ENCODE measurements at places on chromosomes 5 and 9.

DNA sequence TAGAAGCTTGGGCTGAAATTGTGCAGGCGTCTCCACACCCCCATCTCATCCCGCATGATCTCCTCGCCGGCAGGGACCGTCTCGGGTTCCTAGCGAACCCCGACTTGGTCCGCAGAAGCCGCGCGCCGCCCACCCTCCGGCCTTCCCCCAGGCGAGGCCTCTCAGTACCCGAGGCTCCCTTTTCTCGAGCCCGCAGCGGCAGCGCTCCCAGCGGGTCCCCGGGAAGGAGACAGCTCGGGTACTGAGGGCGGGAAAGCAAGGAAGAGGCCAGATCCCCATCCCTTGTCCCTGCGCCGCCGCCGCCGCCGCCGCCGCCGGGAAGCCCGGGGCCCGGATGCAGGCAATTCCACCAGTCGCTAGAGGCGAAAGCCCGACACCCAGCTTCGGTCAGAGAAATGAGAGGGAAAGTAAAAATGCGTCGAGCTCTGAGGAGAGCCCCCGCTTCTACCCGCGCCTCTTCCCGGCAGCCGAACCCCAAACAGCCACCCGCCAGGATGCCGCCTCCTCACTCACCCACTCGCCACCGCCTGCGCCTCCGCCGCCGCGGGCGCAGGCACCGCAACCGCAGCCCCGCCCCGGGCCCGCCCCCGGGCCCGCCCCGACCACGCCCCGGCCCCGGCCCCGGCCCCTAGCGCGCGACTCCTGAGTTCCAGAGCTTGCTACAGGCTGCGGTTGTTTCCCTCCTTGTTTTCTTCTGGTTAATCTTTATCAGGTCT is at the start of gene C9orf72:
TSS of gene C9orf72 (minus strand) at position 564 of the 716 bp plus-strand sequence. CDS start 6,361 bp downstream, outside the sequence.
- peak; percentile 87 for DNase-seq

GRCh38 chr9:88995200-88995577 is 3.9 kb downstream of the S1PR3 start:
- no peak for DNase-seq

DNA sequence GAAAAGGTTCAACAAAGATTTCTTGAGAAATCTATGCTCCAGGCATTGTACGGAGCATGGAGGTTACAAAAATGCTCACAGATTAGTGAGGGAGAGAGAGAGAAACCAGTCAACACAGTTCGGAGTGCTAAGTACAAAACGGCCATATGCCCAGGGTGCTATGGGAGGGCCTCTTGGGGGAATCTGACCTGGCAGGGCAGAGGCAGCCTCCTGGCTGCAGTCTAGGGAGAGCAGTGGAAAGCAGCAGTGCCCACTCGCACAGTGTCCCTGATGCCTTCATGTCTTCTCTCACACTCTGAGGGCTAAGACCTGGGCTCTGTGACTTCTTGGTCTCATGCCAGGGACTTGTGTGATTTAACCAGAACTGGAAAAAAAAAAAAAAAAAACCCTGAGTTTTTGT is 29.8 kb upstream of the SMC5 start:
- DNase-seq: no peak

DNA sequence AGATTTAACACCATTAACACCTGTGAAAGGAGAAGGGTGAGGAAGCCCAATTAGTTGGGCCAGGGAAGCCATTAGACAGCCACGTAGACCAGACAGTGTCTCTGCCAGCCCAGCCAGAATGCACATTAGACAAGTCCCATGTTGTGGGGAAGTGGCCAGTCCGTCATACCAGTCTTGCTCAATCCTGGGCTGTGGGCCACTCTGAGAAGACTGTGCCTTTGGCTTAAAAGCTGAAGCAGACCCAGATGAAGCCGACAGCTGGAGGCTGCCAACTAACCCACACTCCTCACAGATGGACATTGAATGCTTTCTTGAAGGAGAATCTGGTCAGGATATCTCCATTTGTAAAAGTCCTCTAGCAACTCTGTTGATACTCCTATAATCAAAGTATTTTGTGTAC is 128.5 kb downstream of the CHSY3 start:
- DNase-seq: no peak

DNA sequence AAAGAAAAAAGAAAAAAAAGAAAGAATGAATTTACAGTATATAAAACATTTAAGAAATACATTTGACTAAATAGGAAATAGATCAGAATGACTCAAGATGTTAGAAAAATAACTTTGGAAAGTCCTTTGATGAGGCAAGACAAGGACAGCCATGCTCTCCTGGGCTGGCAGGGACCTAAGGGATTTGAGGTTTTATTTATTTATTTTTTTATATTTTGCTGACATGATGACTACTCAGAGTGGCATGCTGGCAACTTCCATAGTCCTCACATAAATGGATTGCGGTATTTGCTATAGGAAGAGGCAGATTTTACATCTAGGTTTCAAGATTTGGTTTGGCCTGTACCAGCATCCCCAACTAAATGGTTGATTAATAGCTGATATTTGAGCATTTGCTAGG is 17.7 kb downstream of the SLC28A3 start:
- no peak for DNase-seq

- DNase-seq: no peak
These were observed 21.2 kb downstream of the DAPK1 start for GRCh38 chr9:87518702-87519335.

GRCh38 chr9:127180457-127181314 is 58.3 kb upstream of the ANGPTL2 start:
- no peak for DNase-seq

- DNase-seq: no peak
These were observed 270.5 kb upstream of the SLC30A5 start for GRCh38 chr5:68823301-68823700.

DNA sequence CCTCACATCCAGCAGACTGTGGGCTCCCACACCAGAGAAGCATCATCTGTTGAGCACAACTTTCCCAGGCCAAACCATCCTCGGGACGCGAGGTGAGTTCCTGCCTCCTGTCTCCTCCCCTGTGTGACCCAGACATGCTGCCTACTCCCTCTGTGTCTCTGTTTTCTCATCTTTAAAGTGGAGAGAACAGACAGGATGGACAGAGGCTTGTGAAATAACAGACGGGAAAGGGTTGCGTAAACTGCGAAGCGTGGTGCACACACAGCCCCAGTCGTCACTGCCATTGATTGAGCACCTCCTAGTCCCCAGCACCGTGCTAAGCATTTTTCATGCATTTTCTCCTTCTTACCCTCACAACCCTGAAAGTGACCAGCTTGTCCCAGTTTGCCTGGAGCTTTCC is 52.1 kb upstream of the LMX1B start:
- no peak for DNase-seq

DNA sequence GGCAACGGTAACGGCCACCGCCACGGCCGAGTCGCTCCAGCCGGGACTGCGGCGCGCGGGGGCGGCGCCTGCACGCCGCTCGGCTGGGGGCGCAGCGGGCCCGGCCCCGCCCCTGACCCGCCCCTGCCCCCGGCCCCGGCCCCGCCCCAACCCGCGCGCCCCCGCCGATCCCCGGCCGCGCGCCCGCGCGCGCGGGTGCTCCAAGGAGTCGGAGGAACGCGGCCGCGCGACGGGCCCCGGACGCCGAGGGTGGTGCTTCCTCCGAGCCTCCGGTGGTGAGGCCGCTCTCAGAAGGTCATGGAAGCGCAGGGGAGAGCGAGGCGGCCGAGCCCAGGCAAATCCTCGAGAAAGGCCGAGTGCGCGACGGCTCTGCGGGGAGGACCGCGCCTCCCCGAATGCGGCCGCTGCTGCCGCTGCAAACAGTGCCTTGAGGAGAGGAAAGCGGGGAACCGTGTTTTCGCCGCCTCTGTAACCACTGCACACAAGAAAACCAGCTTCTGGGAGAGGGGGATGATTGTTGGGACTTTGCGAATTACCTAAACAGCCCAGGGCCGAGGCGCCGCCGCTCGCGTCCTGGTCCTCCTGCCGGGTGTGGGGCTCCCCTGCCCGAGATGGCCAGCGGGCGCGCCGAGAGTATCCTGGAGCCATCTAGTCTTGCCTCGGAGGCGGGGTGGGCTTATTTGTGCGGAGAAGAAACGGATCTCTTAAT is at the start of gene LIFR:
TSS of gene LIFR (minus strand) at position 48 of the 709 bp plus-strand sequence. CDS start 25,999 bp downstream, outside the sequence.
- DNase-seq: peak; percentile 56

DNA sequence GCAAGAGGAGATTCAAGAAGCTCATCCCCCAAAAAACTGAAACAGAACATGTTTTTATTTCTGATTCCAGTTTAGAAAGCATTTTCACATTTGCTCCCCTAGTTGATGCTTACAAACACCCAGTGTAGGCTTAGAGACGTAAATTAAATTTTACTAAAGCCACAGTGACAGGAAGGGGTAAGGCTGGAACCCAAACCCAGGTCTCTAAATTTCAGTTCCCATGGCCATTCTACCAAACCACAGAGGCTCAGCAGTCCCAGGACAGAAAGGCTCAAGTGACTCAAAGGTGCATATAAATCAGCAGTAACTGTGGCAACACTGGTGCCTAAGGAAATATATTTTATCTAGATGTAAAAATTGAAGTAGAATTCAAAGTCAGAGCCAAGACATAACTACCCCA is 128.7 kb downstream of the CEP120 start:
- no peak for DNase-seq

GRCh38 chr9:117136461-117136860 is 278.4 kb downstream of the ASTN2 start:
- DNase-seq: no peak
